ENCODE measurements at places on chromosomes 5 and 9.

GRCh38 chr9:82397534-82397933 lies 409.0 kb downstream of the SPATA31D1 start:
- DNase-seq = no peak

- no peak for DNase-seq
Observed at GRCh38 chr5:97936231-97936630, 753.2 kb upstream of the RIOK2 start.

DNA sequence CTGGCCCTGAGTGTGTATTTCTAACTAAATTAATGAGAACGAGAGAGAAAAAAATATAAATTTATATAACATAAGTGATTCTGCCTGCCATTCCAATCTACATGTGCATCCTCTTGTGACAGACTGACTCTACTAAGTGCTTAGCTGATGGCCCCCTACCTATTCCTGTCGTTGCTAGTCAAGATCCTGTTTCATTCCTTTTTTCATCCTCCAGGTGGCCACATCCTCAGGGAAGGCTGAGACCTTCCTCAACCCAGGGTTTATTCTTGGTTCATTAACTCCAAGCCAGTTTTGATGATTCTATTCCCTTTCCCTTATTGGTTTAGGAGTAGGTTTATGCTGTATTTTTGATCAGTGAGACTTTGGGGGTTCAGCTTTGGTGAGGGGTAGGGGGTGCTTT lies 201.3 kb downstream of the C9orf152 start:
- no peak for DNase-seq

DNA sequence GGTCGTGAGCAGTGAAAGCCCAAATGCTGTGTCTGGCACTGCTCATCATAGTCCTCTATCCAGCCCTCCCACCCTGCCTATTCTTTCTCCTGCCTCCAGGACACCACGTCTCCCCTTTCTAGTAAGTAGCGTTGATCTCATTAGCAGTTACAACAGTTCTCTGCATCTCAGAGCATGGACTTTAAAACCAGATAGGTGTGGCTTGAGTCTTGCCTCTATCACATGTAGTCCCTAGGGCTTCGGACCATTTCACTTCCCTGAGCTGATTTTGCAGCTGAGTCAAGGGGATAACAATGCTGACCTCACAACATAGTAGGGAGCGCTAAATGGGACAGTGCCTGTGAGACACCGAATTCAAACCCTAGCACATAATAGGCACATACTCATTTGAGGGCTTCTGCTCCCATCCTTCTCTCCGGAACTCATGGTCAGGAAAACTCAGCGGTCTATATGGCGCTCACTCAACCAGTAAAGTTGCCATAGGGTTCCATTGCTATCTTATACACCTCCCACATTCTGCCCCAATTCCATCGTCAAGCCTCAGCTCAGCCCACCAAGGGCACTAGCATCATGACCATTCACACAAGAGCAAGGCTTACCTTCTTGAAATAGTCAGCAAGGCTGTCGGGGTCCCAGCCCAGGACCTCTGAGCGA lies 515 bp downstream of the LCP2 start:
- no peak for DNase-seq

GRCh38 chr9:22528485-22528884 lies 81.9 kb downstream of the DMRTA1 start:
- no peak for DNase-seq

GRCh38 chr5:1010181-1010510 lies 1.5 kb downstream of the NKD2 start:
- DNase-seq = no peak

- no peak for DNase-seq
Observed at GRCh38 chr5:140608722-140609121, 24.3 kb downstream of the CD14 start.

- DNase-seq = no peak
Observed at GRCh38 chr9:20023961-20024571, 235.2 kb upstream of the SLC24A2 start.

DNA sequence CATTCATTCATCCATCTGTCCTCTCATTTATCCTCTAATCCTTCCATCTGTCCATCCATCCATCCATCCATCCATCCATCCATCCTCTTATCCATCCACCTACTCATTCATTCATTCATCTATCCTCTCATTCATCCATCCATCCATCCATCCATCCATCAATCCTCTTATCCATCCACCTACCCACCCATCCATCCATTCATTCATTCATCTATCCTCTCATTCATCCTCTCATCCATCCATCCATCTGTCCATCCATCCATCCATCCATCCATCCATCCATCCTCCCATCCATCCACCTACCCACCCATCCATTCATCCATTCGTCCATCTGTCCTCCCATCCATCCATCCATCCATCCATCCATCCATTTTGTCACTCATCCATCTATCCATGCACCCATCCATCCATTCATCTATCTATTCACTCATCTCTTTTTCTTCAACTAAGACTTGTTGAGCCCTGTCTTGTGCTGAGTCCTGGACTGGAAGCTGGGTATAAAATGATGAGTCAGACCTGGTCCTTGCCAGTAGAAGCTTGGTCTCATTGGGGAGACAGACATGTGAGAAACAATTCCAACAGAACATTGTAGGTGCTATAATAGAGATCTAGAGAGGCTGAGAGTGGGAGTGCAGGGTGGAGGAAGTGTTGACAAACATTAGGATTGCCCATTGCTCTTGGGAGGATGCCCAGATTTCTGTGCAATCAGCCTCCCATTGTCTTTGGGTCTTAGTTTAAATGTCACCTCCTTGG lies 55.0 kb upstream of the IER5L start:
- no peak for DNase-seq

GRCh38 chr5:175847503-175847902 lies 23.9 kb upstream of the CPLX2 start:
- no peak for DNase-seq

DNA sequence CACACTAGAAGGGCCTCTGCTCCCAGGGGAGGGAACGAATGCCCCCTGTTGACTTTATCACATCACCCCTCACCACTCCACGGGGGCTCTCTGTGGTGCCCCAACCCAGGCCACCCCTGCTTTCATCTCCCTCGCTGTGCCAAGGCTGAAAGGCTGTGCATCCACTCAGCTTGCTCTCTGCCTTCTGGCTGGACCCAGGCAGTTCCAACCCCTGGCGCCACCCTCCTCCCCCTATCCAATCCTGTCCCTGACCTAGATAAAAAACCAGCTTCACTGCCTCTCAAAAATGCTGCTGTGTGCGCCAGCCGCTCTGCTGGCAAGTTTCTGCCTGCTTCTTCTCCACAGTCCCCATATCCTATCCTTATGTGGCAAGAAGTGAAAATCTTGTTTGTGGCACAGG lies 22.4 kb upstream of the CORO2A start:
- no peak for DNase-seq

DNA sequence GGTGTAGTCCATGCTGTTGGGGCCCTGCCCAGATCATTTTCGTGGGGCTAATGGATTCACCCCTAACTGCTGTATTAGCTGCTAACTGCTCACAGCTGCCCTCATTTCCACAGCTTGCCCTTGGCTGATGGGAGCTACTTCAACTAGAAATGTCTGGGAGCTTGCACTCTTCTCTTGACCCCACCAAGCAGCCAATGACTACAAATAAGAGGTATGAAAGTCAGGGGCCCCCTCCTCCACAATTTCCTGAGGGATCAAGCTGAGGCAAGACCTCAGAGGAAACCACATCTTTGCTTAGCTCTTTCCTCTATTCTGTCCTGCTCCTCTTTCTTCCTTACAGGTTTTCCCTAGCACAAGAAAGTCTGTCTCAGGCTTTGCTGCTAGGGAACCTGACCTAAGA lies 397.5 kb downstream of the MLLT3 start:
- no peak for DNase-seq

GRCh38 chr5:110258460-110259216 lies 467.8 kb downstream of the TMEM232 start:
- DNase-seq = no peak

- DNase-seq = no peak
Observed at GRCh38 chr5:145829708-145830361, 5.3 kb downstream of the PRELID2 start.

DNA sequence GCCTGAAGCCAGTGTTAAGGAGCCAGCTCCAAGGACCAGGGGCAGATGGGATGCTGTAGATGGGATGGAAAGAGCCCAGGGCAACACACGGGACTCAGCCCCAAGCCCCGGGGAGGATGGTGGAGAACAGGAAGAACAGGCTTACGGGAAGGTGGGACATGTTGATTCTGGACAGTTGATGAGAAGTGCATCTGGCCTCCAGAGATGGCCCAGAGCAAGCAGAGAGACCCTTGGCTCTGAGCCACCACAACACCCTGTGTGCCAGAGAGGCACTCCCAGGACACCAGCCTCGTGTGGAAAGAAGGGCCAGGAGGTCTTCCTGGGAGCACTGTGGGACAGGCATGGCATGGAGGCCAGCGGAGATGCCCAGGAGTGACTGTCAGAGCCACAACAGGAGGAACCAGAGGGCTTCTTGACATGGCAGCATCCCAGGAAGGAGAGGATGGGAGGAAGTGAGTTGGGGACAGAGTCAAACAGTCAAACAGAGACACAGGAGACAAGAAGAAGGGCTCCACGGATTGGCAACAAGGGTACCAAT lies 156.3 kb upstream of the MVB12B start:
- DNase-seq = no peak

DNA sequence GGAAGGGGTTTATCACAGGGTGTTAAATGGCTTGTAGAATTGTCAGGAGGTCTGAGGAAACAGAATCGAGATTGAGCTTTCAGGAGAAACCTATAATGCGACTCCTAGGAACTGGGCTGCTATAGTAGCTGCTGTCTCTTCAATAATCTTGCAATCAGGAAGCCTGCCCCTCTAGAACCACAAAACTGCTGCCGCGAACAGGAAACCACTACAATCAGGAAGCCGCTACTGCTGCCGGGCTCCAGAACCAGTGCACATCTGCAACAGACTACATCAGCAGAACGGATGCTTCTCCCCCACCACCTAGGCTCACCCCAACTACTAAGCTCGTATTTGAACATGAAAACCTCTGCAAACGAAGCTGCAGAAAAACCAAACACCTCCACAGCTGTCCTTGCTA lies 31.6 kb downstream of the TNFSF8 start:
- peak; percentile 86 for DNase-seq

DNA sequence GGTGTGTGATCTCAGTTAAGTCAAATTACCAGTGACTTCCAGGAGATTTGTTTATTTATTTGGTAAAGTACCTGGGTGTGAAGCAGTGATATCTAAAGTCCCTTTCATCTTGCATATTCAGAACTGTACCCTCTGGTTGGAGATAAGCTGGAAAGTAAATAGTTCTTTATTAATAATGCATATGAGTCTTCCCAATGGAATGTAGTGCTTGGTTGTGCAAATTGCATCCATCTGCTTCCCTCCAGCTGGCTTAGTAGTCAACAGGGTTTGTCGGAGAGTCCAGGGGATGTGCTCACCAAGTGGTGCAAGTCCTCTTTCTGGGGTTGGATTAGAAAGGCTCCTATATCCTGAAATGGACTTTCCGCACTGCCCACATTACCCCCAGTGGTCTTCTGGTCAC lies 42.0 kb downstream of the TRPM3 start:
- no peak for DNase-seq

- no peak for DNase-seq
Observed at GRCh38 chr5:93585041-93585766, 2.2 kb downstream of the NR2F1 start.

- DNase-seq = no peak
Observed at GRCh38 chr5:126360467-126360866, 62.7 kb upstream of the GRAMD2B start.

Data from CD4-positive, alpha-beta T cell treated with Interleukin-21 for 1 hour (primary cell).